Stimulated activated CD8-positive, alpha-beta memory T cell treated with anti-CD3 and anti-CD28 coated beads, Interleukin-4, amount 100 ng/mL, for 1 hour (primary cell): ENCODE measurements at places on chromosomes 13 and 19.

- no peak for DNase-seq
Measured at GRCh38 chr19:39941151-39941550, 6.7 kb upstream of the FCGBP start.

DNA sequence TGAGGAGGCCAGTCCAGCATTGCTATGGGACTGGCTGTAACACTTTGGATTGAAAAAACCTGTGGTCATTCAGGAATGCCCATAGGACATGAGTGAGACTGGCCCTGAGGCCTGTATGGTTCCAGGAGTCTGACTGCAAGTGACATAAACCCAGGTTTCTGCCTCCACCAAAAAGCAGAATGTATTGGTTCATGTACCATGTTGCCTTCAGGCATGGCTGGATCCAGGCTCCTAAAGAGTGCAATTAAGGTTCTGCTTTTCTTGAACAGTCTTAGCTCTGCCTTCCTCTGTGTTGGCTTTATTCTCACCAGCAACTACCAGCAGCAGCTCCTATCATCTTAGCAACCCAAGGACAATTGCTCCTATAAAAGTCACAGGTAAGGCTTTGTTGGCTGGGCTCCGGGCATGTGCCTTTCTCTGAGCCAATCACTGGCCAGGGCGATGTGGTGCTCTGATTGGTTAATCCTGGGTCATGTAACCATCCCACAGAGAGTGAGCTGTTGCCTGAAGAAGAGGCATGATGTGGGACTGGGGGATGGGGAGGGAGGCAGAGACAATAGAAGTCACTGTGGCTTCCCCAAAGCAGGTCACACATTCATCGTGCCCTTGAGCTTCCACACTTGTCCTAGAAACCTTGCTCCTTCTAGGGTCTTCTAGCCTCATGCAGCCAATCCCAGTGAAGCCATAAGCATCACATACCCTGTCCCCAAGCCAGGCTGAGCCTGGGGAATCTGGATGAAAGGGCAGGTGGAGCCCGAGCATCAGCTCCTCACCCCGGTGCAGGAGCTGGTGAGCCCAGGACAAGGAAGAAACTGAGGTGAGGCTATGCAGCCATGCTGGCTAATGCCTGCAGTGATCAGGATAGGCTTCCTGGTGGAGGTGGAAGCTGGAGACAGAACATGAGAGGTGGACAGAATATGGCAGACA is 123.9 kb downstream of the URI1 start:
- no peak for DNase-seq

- no peak for DNase-seq
Measured at GRCh38 chr19:15323496-15324235, 8.7 kb downstream of the BRD4 start.

GRCh38 chr13:82165396-82166174 is 1716.7 kb downstream of the SLITRK1 start:
- DNase-seq = no peak

GRCh38 chr13:20945952-20946383 is 43.4 kb upstream of the XPO4 start:
- no peak for DNase-seq

GRCh38 chr19:6744381-6745301 is 5.2 kb downstream of the TRIP10 start:
- DNase-seq = no peak

DNA sequence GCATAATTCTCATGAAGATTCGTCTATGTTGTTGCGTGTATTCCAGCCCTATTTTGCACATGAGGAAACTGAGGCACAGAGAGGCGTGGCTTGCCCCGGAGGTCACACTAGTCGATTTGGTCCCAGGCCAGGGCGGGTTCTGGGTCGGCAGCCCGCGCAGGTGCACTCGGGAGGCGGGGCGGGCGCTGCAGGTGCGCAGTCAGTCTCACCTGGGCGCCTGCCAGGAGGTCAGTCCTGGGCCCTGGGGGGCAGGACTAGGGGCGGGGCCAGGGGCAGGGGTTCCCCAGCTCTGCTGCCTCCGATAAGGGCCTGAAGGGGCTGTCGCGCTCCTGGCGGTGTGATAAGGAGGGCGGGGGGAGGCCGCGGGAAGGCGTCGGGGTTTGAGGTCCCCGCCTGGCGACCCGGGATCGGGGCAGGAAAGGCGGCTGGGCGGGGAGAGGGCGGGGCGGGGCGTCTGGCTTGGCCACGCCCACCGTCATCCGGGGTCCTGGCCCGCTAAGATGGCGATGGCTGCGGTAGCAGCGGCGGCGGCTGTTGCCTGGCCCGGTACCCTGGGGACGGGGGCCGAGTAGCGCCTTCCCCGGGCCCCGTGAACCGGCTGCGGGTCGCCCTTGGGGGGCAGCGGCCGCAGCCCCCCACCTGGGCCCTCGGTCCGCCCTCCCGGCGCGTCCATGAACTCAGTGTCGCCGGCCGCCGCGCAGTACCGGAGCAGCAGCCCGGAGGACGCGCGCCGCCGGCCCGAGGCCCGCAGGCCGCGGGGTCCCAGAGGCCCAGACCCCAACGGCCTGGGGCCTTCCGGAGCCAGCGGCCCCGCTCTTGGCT is at the start of gene ATG4D:
ATG4D (plus strand) TSS at position 485 of the 822 bp plus-strand sequence; CDS start at position 672, 187 bp downstream.
- DNase-seq = peak; percentile 59

DNA sequence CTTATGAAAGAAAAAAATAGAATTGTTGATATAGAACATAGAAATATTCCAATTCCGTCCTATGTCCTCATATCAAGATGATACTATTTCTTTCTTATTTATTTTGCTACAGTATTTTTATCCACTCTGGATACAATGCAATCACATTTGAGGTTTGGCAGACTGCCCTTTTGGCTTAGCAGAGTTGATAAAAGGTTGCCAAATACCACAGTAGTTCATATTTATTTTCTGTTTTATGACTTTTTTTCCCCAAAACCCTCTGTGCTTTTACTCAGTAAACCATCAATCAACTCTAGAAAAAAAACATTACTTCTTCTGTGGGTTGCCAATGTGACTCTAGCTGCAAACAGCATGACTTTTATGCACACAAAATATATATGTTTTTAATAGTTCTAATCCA is 424.5 kb downstream of the PCDH9 start:
- DNase-seq = no peak

GRCh38 chr13:98428256-98428966 is 148.5 kb downstream of the STK24 start:
- DNase-seq = no peak

GRCh38 chr13:59744747-59745391 is 418.9 kb downstream of the DIAPH3 start:
- no peak for DNase-seq

GRCh38 chr13:20460761-20461160 is 64.9 kb downstream of the CRYL1 start:
- no peak for DNase-seq

DNA sequence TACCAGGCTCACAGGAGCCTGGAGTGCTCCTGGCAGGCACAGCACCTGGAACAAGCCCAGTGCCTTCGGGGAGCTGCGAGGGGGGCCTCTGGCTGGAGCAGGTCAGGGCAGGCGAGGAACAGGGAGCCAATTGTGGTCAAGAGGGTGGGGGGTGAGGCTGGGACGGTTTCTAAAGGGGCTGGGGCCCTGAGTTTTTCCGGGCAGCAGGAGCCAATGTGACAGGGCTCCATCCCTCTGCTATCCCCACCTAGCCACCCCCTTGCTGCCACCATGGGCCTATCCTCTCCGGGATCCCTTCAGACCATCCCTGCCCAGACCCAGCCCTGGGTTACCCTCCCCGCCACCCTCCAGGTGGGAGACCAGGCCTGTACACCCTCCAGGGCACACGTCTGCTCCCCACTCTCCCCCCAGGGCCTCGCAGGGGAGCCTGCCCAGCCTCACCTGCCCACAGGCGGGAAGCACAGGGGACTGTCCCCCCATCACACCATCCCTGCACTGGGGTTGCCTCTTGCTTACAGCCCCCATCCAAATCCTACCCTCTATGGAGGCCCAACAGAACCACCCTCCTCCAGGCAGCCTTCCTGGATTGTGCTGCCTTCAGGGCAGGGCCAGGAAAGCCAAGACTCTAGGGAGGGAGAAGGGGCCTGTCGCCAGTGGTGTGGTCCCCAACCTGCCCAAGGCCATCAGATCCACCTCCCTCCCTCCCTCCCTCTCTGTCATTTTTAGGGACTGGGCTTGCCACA is 121.0 kb downstream of the URI1 start:
- no peak for DNase-seq

GRCh38 chr13:108070491-108070890 is 144.8 kb downstream of the LIG4 start:
- DNase-seq = no peak

- DNase-seq = no peak
Measured at GRCh38 chr13:104534847-104535246, 1468.6 kb upstream of the SLC10A2 start.

DNA sequence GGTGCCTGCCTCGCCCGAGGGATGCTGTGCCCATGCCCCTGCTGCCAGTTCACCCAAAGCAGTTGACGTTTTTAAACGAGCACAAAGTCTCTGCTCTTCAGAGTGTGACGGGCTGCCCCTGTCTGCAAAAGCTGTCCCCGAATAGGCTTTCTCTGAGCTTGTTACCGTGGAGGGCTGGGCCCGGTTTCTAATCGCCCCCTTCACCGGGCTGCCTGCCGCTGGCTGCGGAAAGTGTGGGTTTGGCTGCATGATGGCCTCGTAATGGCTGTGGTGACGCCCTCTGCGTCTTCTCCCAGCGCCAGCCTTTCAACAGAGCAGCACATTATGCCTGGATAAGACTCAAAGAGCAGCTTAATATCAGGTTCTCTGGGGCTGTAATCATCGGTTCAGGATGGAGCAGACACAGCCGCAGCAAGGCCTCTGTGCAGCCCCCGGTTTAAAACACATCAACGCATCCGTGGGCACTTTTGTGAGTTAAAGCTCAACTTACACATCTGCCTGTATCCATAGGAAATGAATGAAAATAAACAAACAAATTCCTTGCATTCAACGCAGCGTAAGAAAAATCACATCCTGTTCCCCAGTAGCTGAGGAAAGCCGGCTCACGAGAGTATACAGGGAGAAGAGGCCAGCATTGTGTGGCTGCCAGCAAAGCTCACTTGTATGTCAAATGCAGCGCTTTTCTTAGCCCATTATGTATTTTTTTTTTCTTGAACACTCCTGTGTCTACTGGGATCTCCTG is 166.4 kb upstream of the SOX1 start:
- no peak for DNase-seq

GRCh38 chr13:46663206-46664037 is 110.5 kb downstream of the LRCH1 start:
- DNase-seq = no peak

- DNase-seq = no peak
Measured at GRCh38 chr19:15992014-15992413, 43.2 kb downstream of the OR10H4 start.

DNA sequence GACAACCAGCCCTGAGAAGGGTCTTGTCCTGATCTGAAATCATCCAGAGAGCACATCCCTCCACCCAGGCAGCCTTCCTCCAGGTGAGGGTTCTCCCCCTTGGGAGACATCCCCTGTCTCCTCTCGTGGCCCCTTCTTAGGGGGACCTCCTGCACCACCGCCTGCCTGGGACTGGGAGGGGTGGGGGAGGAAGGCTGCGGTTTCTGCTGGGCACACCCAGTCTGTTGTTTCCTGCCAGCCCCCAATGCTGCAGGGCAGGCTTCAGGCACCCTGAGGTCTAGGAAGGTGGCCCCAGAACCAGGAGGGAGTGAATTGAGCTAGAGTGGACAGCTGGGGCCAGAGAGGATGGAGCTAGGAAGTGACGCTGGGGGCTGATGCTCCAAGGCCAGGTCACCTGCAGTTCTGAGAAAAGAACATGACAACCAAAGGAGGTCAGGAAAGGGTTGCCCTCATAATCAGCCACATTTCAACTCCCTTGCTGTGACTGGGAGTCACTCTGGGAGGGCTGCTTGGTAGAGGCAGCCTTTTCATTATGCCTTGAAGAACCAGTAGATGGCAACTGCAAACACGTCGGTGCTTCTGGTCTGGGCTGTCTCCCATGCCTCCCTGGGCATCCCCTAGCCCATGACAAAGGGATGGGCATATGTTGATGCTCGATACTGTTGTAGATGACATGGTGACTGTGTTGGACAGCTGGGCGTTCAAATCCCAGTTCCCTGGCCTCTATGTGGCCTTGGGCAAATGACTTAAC is 1.4 kb downstream of the ARHGEF18 start:
- DNase-seq = no peak

DNA sequence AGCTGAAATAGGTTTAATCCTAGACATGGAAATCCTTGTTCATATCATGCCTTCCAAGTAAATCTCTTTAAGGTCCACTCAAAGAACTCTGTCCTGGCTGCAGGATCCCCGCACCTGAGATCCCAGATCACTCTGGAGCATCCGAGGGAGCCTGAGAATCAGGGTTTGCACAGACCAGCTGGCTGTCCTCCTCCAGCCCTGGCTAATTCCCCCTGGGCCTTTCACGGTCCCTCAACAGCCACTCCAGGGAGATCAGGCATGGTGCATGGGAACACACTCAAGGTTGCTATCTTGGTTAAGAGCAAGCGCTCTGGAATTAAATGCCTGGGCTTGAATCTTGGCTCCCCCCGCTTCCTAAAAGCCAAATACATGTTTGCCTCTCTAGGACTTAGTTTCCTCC is 130.8 kb downstream of the IRS2 start:
- no peak for DNase-seq

DNA sequence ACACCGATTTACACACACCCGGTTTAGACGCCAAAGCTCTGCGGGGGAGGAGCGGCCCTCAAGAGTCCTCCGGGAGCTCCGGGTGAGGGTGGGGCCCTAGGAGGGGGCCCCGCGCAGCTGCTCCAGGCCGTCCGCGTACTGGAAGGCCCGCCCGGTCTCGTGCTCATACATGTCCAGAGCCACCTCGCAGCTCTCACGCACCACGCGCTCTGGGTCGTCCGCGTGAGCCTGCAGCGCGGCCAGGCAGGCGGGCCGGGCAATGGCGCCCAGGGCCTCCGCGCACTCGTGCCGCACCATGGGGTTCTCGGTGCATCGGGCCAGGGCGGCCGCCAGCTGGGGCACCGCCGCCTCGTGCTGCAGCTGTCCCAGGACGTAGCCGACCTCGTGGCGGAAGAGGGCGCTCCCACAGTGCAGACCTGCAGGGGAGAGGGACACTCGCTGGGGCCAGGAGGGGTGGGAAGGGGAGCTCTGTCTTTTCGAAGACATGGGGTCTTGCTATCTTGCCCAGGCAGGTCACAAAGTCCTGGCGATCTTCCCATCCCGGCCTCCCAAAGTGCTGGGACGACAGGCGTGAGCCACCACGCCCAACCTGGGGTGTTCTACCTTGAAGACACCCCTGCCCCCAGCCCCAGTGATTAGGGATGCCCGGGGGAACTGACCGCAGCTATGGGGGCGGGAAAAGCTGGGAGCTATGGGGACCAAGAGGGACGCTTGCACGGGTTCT is 8.3 kb upstream of the SMIM44 start:
- no peak for DNase-seq

GRCh38 chr19:35973487-35973886 is 21.5 kb upstream of the SDHAF1 start:
- no peak for DNase-seq

DNA sequence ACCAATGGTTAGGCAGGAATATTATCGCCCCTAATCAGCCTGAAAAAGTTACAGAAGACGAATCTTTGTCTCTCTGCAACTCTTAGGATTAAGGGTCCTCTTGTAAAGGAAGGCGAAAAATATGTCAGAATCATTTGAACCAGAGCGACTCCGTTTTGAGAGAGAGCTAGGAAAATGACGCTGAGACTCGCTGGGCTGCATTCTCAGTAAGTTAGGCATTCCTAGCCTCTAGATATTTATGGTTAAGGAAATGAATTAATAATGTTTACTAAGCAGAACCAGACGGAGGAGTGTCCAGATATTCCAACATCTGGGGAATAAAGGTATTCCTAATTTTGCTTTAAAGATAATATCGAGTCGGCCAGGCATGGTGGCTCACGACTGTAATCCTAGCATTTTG is 755 bp upstream of the ZNF726 start:
- DNase-seq = no peak
